ENCODE measurements at places on chromosomes 16 and 17.

DNA sequence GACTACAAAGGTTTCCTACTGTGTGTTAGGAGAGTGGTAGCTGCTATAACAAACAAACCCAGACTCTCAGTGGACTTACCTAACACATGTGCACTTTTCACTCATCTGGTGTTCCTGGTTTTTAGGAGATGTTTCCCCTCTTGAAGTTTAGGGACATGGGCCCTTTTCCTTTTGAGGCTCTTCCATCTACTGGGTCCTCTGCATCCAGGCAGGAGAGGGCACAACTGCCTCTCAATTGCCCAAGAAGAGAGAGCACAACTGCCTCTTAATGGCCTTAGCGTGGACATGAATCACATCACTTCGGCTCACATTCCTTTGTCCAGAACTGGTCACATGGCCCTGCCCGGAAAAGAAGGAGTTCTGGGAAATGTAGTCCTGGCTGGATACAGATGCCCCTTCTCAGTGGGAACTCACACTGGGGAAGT, 9.8 kb upstream of the TNRC6C start:
- peak; percentile 69 for DNase-seq

- peak; percentile 84 for DNase-seq
Observed at GRCh38 chr17:75834928-75835653, 9.1 kb downstream of the UNC13D start.

GRCh38 chr16:27404163-27404823, 2.3 kb downstream of the IL21R start:
- DNase-seq, result no peak

GRCh38 chr16:11547118-11547916, 39.4 kb downstream of the LITAF start:
- DNase-seq, result no peak
